Pericardium fibroblast (primary cell): ENCODE measurements at places on chromosomes 4 and X. TPM values are rescaled to one million over a fixed set of nuclear protein-coding genes. Genes with fewer than 3 reads are reported as not detected.

The PFKFB1 gene
- total RNA-seq, result 0.23 and 0.43 TPM in 2 replicates

The PNMA6A gene
- 2.0 and 4.6 TPM in 2 replicates for total RNA-seq

The SOD3 gene
- total RNA-seq, result 44.2 and 82.9 TPM in 2 replicates

The BCORL1 gene
- 3.9 and 8.0 TPM in 2 replicates for total RNA-seq

The EOLA1 gene
- total RNA-seq, result 11.1 and 22.0 TPM in 2 replicates

The TGIF2LX gene
- not detected in 2 replicates for total RNA-seq

The USP38 gene
- 13.7 and 14.2 TPM in 2 replicates for total RNA-seq

The SPIN2A gene
- total RNA-seq, result 0.09 and 1.4 TPM in 2 replicates

The RADX gene
- total RNA-seq, result 1.1 TPM in 1 of 2 replicates, not detected in the other

The PACRGL gene
- 20.5 and 21.4 TPM in 2 replicates for total RNA-seq

The EVC2 gene
- total RNA-seq, result 9.7 and 9.8 TPM in 2 replicates

The GABRE gene
- total RNA-seq, result 20.4 and 26.0 TPM in 2 replicates

The XKRX gene
- total RNA-seq, result 2.0 TPM in 1 of 2 replicates, not detected in the other

The GSX2 gene
- total RNA-seq, result not detected in 2 replicates

The RRH gene
- total RNA-seq, result not detected in 2 replicates

The SH3RF1 gene
- 8.9 and 10.0 TPM in 2 replicates for total RNA-seq

The ADGRG4 gene
- total RNA-seq, result not detected in 2 replicates

The VEGFD gene
- total RNA-seq, result 0.58 and 6.6 TPM in 2 replicates

The SLBP gene
- total RNA-seq, result 52.3 and 80.5 TPM in 2 replicates

The SPP1 gene
- total RNA-seq, result 7.8 TPM in 1 of 2 replicates, not detected in the other

The KLHL8 gene
- total RNA-seq, result 3.0 and 5.3 TPM in 2 replicates

The ADGRA3 gene
- total RNA-seq, result 14.1 and 24.2 TPM in 2 replicates

The DIPK2B gene
- total RNA-seq, result 0.09 TPM in 1 of 2 replicates, not detected in the other

The MAB21L2 gene
- under 0.01 TPM in 1 of 2 replicates, not detected in the other for total RNA-seq

The NAP1L3 gene
- total RNA-seq, result 4.1 and 6.1 TPM in 2 replicates

The CAPN6 gene
- total RNA-seq, result not detected in 2 replicates

The P2RY4 gene
- total RNA-seq, result not detected in 2 replicates

The EXOC1L gene
- not detected in 2 replicates for total RNA-seq

The SLC7A11 gene
- 16.2 and 21.2 TPM in 2 replicates for total RNA-seq

The RPS6KA6 gene
- 0.23 and 4.3 TPM in 2 replicates for total RNA-seq

The SMIM31 gene
- total RNA-seq, result not detected in 2 replicates

The JCHAIN gene
- 0.35 TPM in 1 of 2 replicates, not detected in the other for total RNA-seq

The EPGN gene
- total RNA-seq, result 0.70 TPM in 1 of 2 replicates, not detected in the other

The CNGA1 gene
- total RNA-seq, result not detected in 2 replicates

The COL25A1 gene
- total RNA-seq, result 0.09 TPM in 1 of 2 replicates, not detected in the other

The H2BW2 gene
- total RNA-seq, result not detected in 2 replicates

The CCDC158 gene
- under 0.01 TPM in 2 replicates for total RNA-seq

The STPG2 gene
- not detected in 2 replicates for total RNA-seq

The HPGD gene
- total RNA-seq, result 0.43 TPM in 1 of 2 replicates, not detected in the other

The DBET gene
- total RNA-seq, result not detected in 2 replicates

The IRS4 gene
- not detected in 2 replicates for total RNA-seq

The MAMLD1 gene
- total RNA-seq, result 3.7 and 9.0 TPM in 2 replicates

The STS gene
- total RNA-seq, result 4.1 and 4.9 TPM in 2 replicates

The GAB3 gene
- 4.6 and 10.5 TPM in 2 replicates for total RNA-seq

The MAGEA3 gene
- total RNA-seq, result not detected in 2 replicates

The SLC6A14 gene
- total RNA-seq, result not detected in 2 replicates

The DLG3 gene
- 3.3 and 7.9 TPM in 2 replicates for total RNA-seq

The PIGA gene
- total RNA-seq, result 3.9 and 5.0 TPM in 2 replicates

The ABCG2 gene
- under 0.01 and 0.23 TPM in 2 replicates for total RNA-seq
